NCI-H2081 (cell line): ENCODE measurements at places on chromosomes 11 and 22.

- no peak for DNase-seq
These were observed 47.2 kb downstream of the LRRC32 start for GRCh38 chr11:76623171-76623883.

- peak; percentile 21 for DNase-seq
These were observed 17.9 kb upstream of the ZC3H12C start for GRCh38 chr11:110075105-110075846.

GRCh38 chr11:65861165-65861505 lies 902 bp downstream of the MUS81 start:
- DNase-seq = no peak

- peak; percentile 75 for DNase-seq
These were observed 9.3 kb downstream of the INS start for GRCh38 chr11:2151500-2152257.

DNA sequence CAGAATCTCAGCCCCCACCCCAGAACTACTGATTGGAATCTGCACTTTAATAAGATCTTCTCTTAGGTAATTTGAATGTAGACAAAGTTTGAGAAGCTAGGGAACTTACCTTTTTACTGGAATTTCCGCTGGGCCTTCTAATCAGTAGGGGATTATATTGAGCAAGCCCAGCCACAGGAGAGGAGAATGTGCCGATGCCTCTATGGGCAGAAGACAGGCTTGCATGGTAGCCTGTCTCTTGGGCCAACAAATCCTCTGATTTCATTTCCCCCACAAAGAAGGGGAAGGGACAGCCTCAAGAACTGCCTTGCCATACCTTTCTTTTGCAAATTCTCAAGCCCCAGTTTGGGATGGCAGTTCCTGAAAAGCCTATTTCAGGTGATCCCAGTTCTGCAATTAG lies 163.4 kb upstream of the BDNF start:
- no peak for DNase-seq

DNA sequence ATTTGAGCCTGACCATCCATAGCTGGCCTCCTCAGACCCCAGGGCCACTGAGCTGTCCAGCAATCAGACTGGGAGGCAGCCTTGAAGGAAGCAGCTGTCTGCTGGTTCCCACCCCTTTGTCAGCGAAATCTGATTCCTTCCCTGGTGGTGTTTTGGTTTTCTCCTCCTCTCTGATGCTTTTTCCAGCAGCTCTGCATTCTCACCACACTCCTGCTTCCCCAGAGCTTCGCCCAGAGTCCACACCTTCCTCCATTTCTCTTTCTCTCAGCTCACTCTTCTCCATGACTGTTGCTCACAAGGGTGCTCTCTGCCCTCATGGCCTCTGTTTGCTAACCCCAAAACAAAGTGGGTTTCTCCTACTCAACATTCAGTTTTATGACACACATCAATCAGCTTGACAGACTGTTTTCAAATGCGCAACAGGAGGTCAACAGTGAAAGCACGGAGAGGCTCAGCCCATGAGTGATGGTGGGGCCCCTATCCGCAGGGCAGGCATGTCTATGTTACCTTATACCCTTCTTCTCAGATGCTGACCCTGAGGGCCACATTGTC lies 130.6 kb upstream of the MTNR1B start:
- no peak for DNase-seq

DNA sequence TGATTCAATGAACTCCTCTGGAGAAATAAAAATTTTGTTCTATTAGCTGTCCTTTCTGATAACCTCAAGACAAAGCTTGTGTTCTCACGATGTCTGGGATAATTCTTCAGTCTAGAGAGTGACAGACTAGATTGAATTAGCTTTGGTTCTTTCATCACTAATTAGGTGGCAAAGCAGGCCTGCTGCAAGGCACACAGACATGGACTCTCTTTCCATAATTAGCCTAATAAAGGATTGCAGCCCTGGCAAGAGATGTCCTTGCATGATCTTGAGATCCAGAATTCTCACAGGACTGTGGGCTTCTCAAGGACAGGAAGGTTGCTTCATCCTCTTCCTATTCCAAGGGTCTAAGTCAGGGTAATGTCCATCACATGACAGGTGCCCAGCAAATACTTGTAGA lies 245.6 kb upstream of the ZC3H12C start:
- no peak for DNase-seq

DNA sequence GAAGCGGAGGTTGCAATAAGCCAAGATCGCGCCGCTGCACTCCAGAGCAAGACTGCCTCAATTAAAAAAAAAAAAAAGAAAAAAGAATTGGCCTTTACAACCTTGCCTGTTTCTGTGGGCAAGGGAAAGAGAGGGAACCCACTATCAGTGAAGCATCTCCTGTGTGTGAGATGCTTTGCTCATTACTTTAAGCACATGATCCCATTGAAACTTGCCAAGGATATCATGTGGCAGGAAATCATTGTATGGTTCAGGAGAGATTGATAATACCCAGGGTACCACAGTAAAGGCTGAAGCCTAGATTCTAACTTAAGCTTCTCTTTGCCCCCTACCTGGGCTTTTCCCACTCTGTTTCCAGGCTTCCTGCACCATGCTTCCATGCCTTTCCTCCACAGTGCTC lies 3.6 kb downstream of the LDLRAD3 start:
- DNase-seq = no peak

- no peak for DNase-seq
These were observed 98.5 kb downstream of the CTTN start for GRCh38 chr11:70496591-70497535.

DNA sequence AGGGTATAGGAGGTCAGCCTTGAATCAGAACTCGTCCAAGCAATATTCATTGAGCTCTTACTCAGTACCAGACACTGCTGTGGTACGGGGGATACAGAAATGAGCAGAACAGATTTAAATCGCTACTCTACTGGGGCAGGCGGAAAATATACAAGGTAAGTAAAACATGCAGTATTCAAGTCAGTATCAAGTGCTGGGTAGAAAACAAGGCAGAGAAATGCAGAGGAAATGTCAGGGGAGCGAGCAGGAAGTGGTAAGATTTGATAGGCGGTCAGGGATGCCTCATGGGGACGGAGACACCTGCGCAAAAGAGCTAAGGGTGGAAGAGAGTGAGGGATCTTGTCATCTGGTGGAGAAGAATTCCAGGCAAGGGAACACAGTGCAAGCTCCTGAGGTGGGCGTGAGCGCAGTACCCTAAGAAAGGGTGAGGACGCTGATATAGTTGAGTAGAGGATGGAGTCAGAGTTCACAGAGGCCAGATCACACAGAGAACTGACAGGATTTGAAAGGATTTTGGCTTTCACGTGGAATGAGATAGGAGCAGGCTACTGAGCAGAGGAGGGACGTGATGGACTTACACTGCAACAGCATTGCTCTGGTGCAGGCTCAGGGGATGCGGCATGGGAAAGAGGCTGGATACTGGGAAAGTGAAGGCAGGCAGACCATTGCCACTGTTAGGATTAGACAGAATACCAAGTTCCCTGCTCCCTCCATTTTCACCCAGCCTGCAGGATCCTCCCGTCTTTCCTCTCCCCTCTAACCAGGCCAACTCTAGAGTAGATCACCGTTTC lies 35.8 kb downstream of the SC5D start:
- no peak for DNase-seq

DNA sequence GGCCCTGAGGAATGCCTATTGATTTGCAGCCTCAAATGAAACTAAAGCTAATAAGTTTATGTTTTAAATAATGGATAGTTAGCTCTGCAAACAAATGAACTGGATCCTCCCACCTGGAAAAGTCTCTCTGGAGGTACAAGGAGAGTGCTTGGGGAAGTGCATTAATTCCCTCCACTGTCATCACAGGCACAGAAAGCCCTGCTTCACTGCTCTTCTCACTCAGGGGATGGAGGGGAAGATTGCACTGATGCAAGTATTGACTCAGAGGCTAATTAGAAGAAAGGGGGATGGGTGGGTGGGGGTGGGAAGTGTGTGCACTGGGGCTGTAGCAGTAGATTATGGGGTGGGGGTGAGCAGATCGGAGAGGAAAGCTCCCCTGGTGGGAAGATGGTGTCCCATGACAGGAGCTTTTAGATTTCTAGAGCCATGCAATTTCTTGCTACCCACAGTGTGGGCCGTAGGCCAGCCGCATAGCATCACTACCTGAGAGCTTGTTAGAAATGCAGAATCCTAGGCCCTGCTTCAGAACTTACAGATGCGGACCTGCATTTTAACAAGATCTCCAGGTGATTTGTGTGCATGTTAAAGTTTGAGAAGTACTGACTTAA lies 163.9 kb downstream of the HIPK3 start:
- DNase-seq = no peak

GRCh38 chr11:2772544-2773031 lies 72.8 kb upstream of the KCNQ1OT1 start:
- DNase-seq = no peak

GRCh38 chr11:13685461-13686108 lies 17.1 kb downstream of the FAR1 start:
- DNase-seq = no peak

DNA sequence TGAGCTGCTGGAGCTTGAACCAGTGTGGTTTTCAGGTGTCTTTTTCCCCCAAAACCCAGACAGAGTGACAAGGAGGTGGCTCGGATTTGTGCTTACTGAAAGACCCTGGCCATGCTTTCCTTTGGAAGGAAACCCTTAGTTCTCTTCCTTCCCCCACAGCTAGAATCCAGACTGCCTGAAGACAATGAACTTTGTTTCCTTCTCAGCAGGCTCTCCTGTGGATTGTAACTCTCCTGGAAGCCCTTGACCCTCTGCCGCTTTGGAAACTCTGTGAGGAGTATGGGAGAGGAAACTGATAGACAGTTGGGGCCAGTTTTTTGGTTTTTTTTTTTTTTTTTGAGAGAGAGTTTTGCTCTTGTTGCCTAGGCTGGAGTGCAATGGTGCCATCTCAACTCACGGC lies 62.1 kb upstream of the SESN3 start:
- no peak for DNase-seq

- no peak for DNase-seq
These were observed 379 bp upstream of the RAB38 start for GRCh38 chr11:88175569-88176075.

DNA sequence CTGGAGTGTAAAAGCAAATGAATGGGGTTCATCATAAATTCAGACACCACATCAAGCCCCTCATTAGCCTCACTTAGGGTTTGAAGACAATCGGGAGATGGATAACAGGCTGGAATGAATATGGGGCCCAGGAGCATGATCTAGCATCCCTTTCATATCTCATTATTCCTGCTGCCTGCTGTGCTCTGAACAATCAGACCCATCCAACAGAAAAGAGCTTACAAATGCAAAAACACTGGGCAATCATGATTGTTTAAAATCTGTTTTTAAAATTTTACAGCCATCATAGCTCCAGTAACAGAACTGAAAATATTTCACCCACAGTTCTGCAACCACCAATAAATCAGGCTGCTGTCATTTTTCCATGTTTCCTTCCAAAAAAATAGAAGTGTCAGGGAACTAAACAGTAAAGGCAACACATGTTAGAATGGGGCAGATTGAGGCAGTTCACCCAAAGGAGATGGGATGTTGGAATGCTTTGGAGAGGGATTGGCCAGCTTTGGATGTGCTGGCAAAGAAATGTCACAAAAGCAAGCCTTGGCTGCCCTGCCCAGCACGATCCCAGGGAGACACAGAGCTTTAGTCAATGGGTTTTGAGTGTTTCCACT lies 47.8 kb upstream of the BMAL1 start:
- DNase-seq = no peak

DNA sequence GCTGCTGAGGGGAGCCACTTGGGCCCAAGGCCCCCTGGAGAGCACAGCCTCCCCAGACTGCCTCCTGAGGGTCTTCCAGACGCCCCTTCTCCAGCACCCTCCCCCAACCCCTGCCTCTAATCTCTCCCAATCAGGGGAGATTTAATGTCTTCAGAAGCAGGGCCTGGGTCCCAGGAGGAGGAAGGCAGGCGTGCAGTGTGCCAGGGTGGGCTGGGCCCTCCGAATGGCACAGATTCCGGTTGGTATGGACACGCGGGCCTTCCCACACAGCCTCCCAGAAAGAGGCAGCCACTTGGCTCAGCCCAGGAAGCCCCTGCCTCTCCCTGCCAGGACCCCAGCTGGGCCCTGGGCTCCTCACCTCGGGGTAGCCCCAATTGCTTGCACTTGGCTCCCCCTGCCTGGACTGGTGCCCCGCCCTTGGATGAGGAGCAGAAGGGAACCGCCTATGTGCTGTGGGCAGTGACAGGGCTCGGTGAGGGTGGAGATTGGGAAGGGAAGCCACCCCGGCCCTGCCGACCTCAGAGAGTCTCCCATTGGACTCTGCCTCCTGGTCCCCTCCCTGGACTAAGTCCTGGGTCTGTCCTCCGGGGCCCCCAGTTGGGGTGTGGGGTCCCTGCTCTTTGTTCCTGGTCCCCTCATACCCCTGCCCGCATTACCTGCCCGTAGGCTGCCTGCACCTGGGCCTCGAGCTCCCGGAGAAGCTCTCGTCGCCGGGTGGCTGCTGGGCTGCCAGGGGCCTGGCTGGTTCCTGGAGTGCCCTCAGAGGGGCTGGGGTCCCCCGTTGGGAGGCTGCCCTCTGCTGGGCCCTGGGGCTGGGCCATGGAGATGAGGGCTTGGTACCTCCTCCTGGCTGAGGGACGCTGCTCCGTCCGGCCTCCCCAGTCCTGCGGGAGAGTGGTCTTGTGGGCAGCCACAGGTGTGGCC lies 572 bp upstream of the CABP2 start:
- no peak for DNase-seq

- no peak for DNase-seq
These were observed 8.6 kb downstream of the BAD start for GRCh38 chr11:64275841-64276240.

GRCh38 chr11:100753172-100753543 lies 66.1 kb downstream of the ARHGAP42 start:
- no peak for DNase-seq

- DNase-seq = no peak
These were observed 28.7 kb downstream of the CADM1 start for GRCh38 chr11:115475564-115475963.

DNA sequence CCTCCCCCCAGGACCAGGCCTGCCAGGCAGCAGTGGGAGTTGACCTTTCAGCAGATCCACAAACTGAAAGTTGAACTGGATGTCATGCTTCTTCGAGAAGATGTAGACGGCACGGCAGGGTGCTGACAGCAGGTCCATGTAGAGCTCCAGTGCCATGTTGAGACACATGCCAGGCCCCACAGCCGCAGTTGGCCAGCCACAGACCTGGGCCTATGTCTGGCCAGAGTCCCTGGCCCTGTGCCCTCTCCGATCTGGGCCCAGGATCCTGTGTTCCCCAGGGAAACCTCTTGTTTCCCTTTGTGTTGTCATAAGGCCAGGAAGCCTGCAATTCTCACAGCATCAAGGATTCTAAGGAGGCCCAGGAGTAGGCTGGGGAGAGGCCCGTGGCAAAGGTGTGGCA lies at the start of gene GSTT4:
TSS of gene GSTT4 (minus strand) at position 253 of the 400 bp plus-strand sequence. CDS start at position 156, 97 bp downstream.
- DNase-seq = no peak
